ENCODE measurements at places on chromosomes 2 and 18.

DNA sequence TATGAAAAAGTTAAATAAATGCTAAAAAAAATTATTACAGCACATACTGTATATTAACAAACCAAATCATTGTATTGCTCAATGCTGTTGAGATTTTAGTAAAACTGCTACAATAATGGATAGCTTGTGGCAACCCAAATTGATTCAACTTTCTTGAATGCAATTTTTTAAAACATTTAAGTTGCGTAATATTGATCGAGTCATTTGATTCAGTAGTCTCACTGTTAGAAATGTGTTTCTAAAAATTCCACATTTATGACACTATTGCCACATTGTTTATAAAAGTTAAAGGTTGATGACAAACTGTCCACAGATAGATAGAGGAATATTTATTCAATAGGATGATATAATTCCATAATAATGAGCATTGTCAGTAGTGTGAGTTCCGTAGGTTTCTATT, 640.7 kb upstream of the CRIM1 start:
- DNase-seq, result no peak

- no peak for DNase-seq
These were observed 886.4 kb upstream of the CDH2 start for GRCh38 chr18:29063346-29063745.

DNA sequence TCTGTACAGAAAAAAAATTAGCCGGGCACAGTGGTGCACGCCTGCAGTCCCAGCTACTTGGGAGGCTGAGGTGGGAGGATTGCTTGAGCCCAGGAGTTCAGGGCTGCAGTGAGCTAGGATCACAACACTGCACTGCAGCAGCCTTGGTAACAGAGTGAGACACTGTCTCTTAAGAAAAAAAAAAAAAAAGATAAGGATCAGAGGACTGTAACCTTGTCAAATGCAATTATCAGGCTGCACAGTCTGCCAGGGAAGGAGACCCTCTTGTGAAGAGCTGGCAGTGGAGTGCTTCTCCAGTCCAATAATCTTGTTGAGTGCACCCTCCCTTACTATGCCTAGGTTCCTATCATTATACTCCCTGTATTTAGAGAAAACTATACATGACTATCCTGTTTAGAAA, 330.7 kb downstream of the PDE11A start:
- no peak for DNase-seq

GRCh38 chr2:181411105-181411849, 45.9 kb upstream of the ITGA4 start:
- DNase-seq, result peak; percentile 38

DNA sequence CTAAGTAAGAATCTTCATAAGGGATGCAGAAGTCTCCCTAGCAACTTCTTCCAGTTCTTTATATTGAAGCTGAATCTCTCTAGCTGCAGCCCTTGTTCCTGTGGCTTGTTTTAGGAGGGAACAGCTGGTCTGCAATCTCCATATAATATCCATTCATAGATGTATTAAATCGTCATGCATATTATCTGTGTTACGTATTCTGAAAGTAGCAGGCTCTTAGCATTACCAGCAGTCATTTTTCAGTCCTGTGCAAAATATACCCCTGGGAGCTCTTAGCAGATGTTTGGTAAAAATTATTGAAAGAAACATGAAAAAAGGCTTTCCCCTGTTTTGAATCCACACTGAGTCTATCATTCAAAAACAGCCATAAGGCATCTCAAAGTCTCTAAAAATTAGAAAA, 385.3 kb downstream of the IRS1 start:
- DNase-seq, result no peak
